ENCODE measurements at places on chromosomes 5 and 9.

- no peak for DNase-seq
These were observed 312.5 kb downstream of the PSAT1 start for GRCh38 chr9:78609450-78609849.

- DNase-seq = no peak
These were observed 91.5 kb downstream of the CDH6 start for GRCh38 chr5:31285025-31285424.

- DNase-seq = no peak
These were observed 2.5 kb downstream of the PTPDC1 start for GRCh38 chr9:94086486-94087345.

DNA sequence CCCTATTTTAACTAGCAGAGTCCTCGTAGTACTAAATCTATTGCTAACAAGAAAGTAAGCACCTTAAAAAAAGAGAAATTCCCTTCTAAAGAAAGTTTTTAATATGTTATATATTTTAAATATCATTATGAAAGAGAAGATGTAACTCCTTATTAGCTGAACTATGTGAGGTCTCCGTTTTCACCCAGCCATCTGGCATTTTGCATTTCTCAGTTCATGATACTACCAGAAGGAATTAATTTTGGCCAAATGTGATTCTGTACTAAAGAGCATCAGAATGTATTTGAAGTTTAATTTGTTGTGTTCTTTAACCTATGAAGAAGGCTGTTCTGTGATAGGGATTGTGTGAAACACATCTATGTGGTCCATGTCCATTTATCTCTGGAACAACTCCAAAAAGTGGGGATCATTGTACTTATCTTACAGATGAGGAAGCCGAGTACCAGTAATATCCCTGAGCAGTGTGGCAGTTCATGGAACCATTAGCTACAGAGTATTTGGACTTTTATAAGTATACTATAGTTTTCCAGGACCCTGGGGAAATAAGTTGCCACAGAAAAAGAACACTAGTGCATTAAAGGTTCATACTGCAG is 29.8 kb downstream of the TNFAIP8 start:
- no peak for DNase-seq

- no peak for DNase-seq
These were observed 17.7 kb downstream of the EFNA5 start for GRCh38 chr5:107652839-107653607.

DNA sequence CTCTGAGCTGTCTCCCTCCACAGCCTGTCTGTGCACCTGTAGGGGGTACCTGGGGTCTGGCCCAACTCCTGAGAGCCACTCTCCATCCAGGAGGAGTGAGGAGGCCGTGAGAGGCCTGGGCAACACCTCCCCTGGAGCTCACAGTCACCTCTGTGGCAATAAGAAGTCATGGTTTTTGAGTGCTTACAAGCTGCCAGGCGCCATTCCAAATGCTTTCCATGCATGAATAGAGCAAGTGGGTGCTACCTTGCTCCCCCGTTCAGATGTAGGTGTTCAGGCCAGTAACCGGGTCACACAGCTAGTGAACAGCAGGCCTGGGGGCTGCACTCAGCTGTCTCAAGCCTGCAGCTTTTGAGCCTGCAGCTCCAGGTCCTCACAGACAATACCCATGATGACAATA is 30.6 kb downstream of the CORO2A start:
- no peak for DNase-seq

DNA sequence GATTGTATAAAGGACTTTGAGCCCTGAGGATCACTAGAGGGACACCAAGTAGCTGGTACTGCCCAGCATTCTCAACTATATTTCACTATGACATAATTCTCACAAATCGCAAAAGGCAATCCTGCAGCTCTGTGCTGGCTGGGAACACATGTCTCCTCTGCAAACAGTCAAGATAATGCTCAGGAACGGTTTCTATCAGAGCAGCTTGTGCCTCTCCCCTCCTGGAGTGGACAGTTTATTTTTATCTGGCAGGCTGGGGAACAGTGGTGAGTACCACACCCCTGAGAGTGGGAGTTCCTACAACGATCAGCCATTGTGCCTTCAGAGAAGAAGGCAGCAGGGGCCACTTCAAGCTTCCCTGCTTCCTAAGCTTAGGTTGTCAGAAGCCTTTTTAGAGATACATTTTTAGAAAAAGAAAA is 65.8 kb downstream of the ERAP1 start:
- no peak for DNase-seq

DNA sequence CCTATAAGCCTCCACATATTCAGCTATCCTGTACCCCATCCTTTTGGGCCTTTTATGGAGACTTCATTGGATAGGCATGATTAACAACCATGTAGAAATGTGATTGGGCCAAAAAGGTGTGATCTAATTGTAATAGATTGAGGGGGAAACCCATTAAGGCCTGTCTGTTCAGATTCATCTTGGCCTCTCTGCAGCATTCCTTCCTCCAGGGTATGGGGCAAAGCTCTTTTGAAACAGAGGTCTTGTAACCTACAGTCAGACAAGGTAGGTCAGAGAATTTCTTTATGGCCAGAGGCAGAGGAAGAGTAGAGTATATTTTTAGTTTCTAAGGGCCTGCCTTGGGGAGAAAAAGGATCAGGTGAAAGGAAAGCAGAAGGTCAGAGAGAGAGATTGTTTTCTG is 98.5 kb downstream of the INVS start:
- DNase-seq = no peak

- no peak for DNase-seq
These were observed 62.7 kb upstream of the UNC5A start for GRCh38 chr5:176747670-176748072.

DNA sequence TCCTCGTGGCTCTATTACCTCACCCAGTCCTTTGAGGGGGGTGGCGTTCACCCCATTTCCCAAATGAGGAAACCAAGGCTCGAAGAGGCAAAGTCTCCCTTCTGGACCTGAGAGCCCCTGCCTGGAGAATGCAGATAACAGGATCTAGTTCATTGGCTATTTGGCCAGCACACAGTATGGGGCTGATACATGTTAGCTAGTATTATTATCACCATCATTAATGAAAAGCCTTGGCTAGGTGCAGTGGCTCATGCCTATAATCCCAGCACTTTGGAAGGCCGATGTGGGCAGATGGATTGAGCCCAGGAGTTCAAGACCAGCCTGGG is 4.3 kb downstream of the SH3GLB2 start:
- DNase-seq = no peak

- DNase-seq = no peak
These were observed 49.9 kb downstream of the USP20 start for GRCh38 chr9:129885018-129885669.

DNA sequence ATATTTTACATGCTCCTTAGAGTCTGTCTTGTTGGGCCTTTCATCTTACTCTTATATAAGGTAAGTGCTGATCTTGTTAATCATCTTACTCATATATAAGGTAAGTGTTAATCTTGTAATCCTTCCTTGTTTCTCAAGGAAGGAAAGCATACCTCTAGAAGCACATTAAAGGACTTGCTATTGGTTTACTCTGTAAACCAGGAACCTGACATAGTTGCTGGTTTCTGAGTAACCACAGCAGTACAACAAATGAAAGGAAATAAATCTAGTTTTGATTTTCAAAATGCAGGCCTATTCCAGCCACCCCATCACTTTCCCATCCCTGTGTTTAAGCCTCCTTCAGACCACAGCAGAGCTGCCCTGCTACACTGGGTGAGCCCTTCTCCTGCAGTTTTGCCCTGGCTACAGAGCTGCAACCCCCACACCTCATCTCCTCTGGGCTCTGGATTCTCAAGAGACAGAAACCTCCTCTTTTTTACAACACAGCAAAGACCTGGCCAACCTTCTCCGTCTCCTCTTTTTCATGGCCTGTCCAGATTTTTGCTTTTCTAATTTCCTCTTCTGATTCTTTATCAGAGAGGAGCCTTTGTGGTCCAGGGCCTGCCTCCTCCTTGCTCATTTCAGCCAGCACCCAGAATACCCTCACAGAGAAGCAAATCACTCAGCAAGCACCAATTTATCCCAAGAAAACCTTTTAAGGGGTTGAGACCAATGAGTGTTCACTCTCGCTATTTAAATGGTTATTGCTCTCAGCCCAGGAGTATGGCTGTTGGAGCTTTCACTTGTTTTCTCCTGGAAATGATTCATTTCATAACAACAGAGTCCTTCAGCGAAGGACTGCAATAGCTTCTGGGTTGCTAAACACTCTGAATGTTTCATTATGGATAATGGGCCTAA is 103.2 kb downstream of the FSTL4 start:
- no peak for DNase-seq

- no peak for DNase-seq
These were observed 36.7 kb downstream of the ANKRD31 start for GRCh38 chr5:75199946-75200345.

- DNase-seq = no peak
These were observed 257.9 kb upstream of the IRX4 start for GRCh38 chr5:2140501-2141175.

Measured in hypothalamus (tissue), 51 donors.